ENCODE measurements at places on chromosomes 7 and 10.

- DNase-seq: no peak
Measured at GRCh38 chr10:116270126-116270770, 2.8 kb downstream of the GFRA1 start.

- no peak for DNase-seq
Measured at GRCh38 chr10:81109200-81109752, 571.6 kb downstream of the SH2D4B start.

DNA sequence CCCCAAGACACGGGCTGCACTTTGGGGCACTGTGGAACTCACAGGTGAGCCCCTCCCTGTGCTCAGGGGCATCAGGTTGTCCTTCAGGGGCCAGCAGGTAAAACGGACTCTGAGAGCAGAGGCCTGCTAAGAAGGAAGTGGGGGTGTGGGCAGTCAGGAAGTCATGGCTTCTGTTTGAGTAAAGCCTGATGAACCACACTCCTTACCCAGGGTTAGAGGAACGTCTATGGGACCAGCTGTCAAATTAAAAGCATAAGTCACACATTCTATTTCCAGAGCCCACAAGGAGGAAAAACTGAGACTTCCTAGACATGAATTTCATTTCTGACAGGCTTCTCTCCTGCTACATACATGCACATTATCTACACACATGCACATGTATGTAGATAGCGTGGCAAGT lies 616.4 kb downstream of the SDK1 start:
- DNase-seq: no peak

DNA sequence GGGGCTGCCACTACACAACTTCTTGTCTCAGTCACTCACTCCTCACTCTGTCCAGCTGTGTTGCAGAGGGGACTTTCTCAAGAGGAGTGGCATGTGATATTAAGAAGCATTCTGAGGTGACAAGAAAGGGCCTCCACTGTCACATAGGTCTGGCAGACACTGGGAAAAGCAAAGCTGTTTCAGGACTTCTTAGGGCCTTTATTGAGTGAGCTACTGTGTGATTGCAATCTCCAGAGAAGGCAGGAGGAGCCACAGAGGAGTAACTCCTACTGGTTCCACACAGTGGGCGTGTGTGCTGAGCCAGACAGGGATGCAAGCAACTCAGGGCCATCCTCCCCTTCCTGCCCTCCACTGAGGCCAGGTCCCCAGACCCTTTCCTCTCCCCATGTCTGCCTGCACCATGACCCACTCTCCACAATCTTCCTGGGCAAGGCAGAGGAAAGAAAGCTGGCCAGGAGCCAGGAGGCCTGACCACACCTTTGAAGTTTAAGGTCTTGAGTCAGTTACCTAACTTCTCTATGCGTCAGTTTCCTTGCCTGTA lies 262.0 kb upstream of the ZMIZ1 start:
- no peak for DNase-seq

GRCh38 chr7:135795846-135796570 lies 47.4 kb upstream of the FAM180A start:
- DNase-seq: no peak

DNA sequence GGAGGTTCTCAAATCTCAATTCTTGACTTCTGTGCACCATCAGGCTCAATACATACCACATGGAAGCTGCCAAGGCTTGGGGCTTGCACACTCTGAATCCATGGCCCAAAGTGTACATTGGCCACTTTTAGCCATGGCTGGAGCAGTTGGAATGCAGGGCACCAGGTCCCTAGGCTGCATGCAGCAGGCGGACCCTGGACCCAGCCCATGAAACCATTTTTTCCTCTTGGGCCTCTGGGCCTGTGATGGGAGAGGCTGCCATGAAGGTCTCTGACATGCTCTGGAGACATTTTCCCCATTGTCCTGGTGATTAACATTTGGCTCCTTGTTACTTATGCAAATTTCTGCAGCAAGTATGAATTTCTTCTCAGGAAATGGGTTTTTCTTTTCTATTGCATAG lies 19.0 kb upstream of the ARMC3 start:
- no peak for DNase-seq

- no peak for DNase-seq
Measured at GRCh38 chr10:116612107-116612769, 8.5 kb upstream of the PNLIPRP2 start.

DNA sequence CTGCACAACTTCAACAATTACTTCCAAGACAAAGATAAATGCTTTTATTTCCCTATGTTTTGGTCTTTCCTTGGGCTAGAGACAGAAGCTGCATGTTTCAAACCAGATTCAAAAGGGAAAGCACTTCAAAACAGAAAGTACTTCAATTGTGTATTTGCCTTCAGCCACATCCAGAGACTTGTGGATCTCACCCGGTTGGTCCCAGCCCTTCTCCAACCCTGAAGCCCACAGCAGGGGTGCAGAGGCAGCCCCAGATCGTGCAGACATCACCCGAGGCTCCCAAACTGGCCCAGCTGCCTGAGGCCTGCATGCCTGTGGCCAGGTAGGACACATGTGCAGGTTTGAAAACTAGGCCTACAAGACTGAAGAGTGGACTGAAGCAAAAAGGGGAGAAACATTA lies 80.8 kb downstream of the ALOX5 start:
- no peak for DNase-seq

- DNase-seq: no peak
Measured at GRCh38 chr7:561631-562373, 42.2 kb upstream of the PDGFA start.

- DNase-seq: no peak
Measured at GRCh38 chr7:6422926-6423632, 24.7 kb downstream of the DAGLB start.

DNA sequence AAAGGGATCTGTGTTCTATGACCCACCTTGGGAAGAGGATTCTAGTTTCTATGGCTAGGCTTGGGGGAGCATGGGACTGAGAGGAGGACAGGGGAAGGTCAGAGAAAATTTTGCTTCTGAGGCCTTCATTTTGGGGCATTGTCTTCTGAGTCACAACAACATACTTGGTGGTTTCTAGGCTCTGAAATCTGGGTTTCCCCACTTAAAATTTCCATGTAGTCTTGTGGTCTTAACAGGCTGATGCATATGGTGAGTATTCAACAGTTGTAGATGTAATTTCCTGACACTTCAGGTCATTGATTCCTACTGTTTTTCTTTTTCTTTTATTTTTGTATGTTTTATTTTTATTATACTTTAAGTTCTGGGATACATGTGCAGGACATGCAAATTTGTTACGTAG lies 88.5 kb downstream of the ANKRD7 start:
- no peak for DNase-seq

GRCh38 chr7:116997972-116998371 lies 44.7 kb downstream of the ST7 start:
- no peak for DNase-seq

GRCh38 chr10:120475844-120476791 lies 19.1 kb downstream of the PLPP4 start:
- no peak for DNase-seq

GRCh38 chr7:45151967-45152366 lies 5.6 kb upstream of the RAMP3 start:
- no peak for DNase-seq

DNA sequence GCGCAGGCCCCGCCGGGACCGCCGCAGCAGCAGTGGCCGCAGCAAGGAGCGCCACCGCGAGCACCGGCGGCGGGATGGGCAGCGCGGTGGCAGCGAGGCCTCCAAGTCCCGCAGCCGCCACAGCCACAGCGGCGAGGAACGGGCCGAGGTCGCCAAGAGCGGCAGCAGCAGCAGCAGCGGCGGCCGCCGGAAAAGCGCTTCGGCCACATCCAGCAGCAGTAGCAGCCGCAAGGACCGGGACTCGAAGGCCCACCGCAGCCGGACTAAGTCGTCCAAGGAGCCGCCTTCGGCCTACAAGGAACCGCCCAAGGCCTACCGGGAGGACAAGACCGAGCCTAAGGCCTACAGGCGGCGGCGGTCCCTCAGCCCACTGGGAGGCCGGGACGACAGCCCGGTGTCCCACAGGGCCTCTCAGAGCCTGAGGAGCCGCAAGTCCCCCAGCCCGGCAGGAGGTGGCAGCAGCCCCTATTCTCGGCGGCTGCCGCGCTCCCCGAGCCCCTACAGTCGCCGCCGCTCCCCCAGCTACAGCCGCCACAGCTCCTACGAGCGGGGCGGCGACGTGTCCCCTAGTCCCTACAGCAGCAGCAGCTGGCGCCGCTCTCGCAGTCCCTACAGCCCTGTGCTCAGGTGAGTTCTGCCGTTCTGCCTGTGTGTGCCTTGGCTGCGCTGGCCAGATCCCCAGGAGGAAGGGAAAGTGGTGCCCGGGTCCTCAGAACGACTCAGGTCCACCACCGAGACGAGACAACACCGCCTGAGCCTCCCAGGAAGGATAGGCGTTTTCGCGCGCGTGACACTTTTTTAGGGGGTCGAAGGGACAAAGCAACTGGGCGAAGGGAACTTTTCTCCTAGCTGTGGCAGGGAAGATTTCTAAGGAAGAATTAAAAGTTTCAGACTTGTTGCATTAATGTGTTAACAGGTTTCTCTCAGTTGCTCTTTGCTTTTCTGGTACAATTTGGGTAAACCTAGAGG lies 1.5 kb downstream of the CDK13 start:
- peak; percentile 57 for DNase-seq

- DNase-seq: no peak
Measured at GRCh38 chr7:142359694-142360279, 101.9 kb upstream of the PRSS58 start.

DNA sequence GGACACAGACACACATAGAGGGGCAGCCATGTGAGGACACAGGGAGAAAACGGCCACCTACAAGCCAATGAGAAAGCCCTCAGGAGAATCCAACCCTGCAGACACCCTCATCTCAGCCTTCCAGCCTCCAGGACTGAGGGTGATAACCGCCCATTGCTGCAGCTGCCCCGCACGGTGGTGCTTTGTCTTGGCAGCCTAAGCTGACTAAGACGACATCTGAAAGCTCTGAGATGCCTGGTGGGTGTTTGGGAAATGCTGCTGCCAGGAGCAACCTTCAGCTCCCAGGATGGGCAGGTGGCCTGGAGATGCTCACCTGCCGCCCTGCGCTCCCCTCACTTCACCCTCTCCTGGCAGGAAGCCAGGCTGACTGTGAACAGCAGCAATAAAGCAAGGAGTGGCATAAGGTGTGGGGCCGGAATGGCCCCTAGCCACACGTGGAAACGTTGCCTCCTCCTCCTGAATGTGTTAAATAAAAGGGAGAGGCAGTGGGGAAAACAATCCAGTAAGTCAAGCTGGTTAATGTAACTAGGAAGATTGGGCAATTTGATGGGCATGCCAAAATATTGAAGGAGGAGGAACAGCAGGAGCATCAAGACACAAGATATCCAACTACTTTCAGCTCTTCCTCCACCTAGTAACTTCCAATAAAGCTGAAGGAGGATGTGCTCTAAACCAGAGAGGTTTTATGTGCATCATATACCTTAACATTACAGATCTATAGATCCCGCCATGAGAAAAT lies 121.5 kb downstream of the TNS3 start:
- DNase-seq: no peak

DNA sequence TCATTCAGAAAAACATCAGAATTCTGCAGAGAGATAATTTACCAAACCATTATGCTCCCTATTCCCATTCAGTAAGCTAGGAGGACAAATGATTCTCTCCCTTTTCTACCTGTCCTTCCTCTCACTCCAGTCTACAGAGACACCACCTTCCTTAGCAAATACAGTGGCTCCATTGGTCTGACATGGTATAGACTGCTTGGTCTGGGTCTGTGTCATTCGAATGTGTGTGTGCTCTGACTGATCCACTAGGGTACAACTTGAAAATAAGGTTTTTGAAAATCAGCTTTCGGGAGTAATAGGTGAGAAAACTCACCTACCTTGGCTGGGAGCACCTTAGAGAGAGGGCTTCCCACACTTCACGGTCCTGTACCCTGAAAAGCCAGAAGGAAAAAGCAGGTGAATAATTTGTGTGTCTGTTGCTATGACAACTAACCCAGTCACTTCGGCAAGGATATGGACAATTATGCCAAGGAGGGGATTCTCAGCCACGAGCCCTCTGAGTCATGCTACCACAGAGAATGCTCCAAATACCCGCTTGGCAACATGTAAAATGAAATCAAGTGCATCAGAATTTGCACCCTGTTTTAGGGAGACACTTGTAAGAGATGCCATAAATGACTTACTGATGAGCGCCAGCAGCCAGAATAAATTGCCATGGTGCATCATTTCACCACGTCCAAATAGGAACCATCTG lies 114.5 kb upstream of the PRKCQ start:
- no peak for DNase-seq

DNA sequence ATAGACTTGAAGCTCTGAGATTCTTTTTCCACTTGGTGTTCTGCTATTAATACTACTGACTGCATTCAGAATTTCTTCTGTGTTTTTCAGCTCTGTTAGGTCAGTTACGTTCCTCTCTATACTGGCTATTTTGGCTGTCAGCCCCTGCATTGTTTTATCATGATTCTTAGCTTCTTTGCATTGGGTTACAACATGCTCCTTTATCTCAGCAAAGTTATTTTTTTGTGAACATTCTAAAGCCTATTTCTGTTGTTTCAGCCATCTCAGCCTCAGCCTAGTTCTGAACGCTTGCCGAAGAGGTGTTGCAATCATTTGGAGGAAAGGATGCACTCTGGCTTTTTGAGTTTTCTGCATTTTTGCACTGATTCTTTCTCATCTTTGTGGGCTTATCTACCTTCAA lies 201.5 kb upstream of the GNAI1 start:
- no peak for DNase-seq

DNA sequence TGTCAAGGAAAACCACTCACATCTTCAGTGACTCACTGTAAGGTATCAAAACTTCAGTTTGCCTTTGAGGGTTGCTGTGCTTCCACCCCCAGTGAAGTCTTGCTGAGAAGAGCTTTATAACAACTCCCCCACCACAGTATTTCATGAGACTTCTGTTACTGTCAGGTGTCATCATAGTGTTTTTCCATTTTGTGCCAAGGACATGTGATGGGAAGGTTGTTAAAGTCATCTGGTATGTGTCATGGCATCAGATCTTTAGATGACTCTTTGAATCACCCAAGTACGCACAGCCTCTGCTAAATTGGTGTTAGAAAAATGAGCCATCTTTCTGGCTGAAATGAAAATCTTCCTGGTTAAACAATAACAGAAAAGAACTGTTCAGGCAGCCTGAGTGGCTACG lies 115.0 kb upstream of the CCDC6 start:
- DNase-seq: no peak

DNA sequence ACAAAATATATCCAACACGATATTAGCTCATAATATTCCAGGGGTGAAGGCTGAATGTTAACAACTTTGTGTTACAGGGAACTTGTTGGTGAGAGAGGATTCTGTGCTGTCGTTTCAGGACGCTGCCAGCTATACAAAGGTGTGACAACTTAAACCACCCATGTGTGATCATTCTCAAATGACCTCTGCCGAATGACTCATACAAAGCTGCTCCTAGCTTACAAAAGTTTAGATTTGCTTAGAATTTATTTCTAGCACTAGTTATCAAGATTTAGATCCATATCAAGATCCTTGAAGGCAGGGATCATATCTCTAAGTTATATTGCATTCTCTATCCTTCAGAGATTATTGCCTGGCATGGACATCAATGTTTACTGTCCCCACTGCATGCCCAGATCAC lies 65.3 kb downstream of the COBL start:
- no peak for DNase-seq

GRCh38 chr7:131443496-131443895 lies 112.9 kb downstream of the PODXL start:
- no peak for DNase-seq

- DNase-seq: no peak
Measured at GRCh38 chr10:132253092-132253687, 54.6 kb downstream of the STK32C start.

- DNase-seq: no peak
Measured at GRCh38 chr7:11620406-11621253, 211.4 kb downstream of the THSD7A start.

Data from activated CD4-positive, alpha-beta T cell treated with anti-CD3 and anti-CD28 coated beads for 4 hours (primary cell).